Gastroesophageal sphincter (tissue), 4 donors: ENCODE measurements at places on chromosomes 7 and 10. TPM values are rescaled to one million over a fixed set of nuclear protein-coding genes. Genes with fewer than 3 reads are reported as not detected.
A peak's percentile ranks its signal among the peaks of the same experiment; 100 is the strongest.

Gene GHRHR
- not detected for total RNA-seq

Gene SPDYE18
- 3.1 TPM for total RNA-seq

Gene CYP2C18
- total RNA-seq, result 2.6 TPM

Gene MPP7
- 41.6 TPM for total RNA-seq

Gene ITIH5
- total RNA-seq, result 39.1 TPM

Gene AS3MT
- total RNA-seq, result 13.1 TPM

DNA sequence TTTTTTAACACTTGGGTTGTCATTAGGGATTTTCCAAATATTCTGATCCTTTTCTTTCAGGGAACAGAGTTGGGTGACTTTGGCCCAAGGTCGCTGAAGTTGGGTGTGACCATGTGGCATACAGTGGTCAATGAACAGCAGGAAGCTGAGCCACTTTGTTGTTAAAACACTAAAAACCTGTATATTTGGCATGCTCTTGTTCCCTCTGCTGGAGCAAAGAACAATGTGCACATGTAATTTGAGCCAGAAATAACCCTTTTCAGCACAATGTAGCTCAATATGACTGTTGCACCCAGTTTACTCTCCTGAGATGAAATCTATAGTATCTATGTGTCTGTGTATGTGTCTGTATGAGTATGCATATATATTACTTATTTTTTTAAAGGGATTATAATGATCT is 74.9 kb downstream of the ADCYAP1R1 start:
- no peak overlapping the region for H3K4me3 ChIP-seq
- peaks cover 14% of the 10 kb centered on the region for H3K4me1 ChIP-seq
- H3K36me3 ChIP-seq, result no peaks in the 10 kb centered on the region
- no peak overlapping the region for H3K27ac ChIP-seq
- H3K27me3 ChIP-seq, result peaks cover 16% of the 10 kb centered on the region

GRCh38 chr7:985915-986741 is 3.1 kb downstream of the CYP2W1 start:
- no peaks in the 10 kb centered on the region for H3K4me1 ChIP-seq
- ATAC-seq, result no peak
- no peak overlapping the region for H3K4me3 ChIP-seq
- H3K27me3 ChIP-seq, result peaks cover 88% of the 10 kb centered on the region

GRCh38 chr7:113806633-113807327 is 112.0 kb downstream of the PPP1R3A start:
- H3K4me3 ChIP-seq, result no peak overlapping the region
- H3K36me3 ChIP-seq, result no peaks in the 10 kb centered on the region
- no peak for ATAC-seq
- no peaks in the 10 kb centered on the region for H3K27me3 ChIP-seq
- no peaks in the 10 kb centered on the region for H3K4me1 ChIP-seq

DNA sequence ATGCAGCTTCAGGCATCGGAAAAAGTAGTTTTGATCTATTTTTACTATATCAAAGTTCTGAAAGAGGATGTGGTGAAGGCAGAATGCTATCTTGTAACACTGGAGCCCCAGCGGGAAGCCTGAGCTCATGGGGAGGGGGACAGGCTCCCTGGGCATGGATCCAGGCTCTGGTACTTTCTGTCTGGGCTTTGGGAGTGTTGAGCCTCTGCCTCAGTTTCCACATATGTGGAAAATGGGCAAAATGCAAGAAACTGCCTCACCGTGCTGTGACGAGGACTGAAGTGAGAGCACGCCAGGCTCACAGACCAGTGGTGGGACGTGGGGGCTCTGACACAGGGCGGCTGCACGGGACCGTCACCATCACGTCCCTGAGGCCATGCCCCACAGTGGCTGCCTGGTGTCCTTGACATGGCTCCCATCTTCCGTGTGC is 182.9 kb upstream of the SHH start:
- H3K27me3 ChIP-seq, result peaks cover 37% of the 10 kb centered on the region
- H3K4me1 ChIP-seq, result no peaks in the 10 kb centered on the region
- no peak overlapping the region for H3K4me3 ChIP-seq
- H3K36me3 ChIP-seq, result no peaks in the 10 kb centered on the region
- no peak overlapping the region for H3K27ac ChIP-seq

DNA sequence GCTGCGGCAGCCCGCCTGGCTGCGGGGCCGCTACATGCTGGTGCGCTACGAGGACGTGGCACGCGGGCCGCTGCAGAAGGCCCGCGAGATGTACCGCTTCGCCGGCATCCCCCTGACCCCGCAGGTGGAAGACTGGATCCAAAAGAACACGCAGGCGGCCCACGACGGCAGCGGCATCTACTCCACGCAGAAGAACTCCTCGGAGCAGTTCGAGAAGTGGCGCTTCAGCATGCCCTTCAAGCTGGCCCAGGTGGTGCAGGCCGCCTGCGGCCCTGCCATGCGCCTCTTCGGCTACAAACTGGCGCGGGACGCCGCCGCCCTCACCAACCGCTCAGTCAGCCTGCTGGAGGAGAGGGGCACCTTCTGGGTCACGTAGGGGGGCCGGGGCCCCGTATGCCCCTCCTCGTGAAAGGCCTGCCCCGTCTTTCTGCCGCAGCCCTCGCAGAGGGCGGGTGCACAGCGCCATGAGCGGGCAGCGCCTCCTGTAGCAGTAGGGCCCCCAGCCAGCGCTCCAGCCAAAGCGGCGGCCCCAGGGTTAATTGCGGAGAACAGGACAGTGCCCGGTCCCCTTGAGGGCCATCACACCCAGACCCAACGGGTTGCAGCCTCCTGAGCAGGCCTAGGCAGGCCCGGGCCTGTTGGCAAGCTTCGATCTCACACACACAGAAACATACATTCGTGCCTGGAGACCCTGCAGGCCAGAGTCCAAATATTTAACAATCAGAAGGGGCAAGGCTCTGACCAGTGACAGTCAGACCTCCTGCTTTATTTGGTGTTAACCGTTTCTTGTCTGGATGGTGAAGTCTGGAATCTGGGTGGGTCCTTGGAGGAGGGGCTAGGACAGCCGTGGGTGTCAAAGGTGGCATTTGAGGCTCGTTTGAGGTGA is 44.1 kb downstream of the CHST3 start:
- no peak overlapping the region for H3K4me3 ChIP-seq
- H3K27ac ChIP-seq, result peak overlapping the region; percentile 92
- H3K36me3 ChIP-seq, result no peaks in the 10 kb centered on the region
- H3K4me1 ChIP-seq, result peaks cover 76% of the 10 kb centered on the region
- no peaks in the 10 kb centered on the region for H3K27me3 ChIP-seq

- no peaks in the 10 kb centered on the region for H3K4me1 ChIP-seq
- H3K4me3 ChIP-seq, result no peak overlapping the region
- H3K36me3 ChIP-seq, result no peaks in the 10 kb centered on the region
- ATAC-seq, result no peak
Measured at GRCh38 chr7:131919920-131920709, 363.7 kb upstream of the PODXL start.

DNA sequence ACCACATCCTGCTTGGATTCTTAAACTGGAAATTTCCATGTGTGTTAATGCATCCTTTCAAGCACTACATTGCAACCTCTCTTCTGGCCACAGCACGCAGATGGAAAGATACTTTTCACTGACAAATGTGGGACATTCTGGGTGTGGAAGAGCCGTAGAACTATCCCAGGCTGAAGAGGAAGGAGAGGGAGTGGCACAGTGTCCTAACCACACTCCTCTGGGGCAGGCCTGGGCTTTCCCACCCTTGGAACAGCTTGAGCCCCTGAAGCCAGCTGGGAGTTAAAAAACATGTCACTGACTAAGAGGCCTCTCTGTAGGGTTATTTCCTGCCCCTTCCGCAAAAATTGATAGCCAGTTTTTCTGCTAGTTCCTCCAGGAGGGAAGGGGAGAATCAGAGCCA is 34.0 kb upstream of the DNMBP start:
- no peaks in the 10 kb centered on the region for H3K27me3 ChIP-seq
- ATAC-seq, result peak; percentile 85

GRCh38 chr7:57385668-57386067 is 64.3 kb upstream of the ZNF716 start:
- no peaks in the 10 kb centered on the region for H3K36me3 ChIP-seq
- H3K27me3 ChIP-seq, result peaks cover 16% of the 10 kb centered on the region
- no peak overlapping the region for H3K27ac ChIP-seq

DNA sequence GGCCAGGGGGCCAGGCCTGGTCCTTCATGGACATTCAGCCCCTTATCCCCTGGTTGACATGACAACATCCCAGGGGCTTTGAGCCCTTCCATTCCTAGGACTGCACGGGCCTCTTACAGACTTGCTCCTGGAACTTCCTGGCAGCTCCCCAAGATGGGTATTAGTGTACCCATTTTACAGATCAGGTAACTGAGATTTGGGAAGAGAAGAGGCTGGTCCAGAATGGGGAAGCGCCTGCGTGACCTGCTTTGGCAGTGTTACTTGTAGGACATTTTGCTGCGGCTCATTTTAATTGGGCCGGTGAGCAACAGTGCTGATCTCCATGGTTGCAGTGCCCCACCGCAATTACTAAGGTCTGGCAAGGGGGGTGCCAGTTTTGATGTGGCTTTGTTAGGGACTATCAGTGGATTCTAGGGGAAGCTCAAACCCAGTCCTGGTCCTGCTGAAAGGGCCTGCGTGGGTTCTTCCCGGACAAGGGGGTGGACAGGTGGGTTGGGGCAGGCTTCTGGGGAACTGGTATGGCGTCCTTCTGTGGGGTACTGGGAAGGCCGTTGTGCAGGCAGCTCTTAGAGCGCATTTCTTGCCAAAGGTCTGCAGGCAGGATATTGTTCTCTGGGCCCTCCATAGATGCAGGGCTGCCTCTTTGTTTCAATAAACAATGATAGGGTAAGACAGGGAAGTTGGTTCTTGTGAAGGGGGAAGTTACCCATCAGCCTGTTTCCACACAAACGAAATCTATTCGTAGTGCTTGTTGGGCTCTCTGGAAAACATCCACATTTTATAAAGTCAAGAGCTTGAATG is 137.6 kb downstream of the RGS10 start:
- no peak overlapping the region for H3K4me3 ChIP-seq
- peaks cover 6% of the 10 kb centered on the region for H3K36me3 ChIP-seq
- ATAC-seq, result no peak
- H3K27ac ChIP-seq, result peak overlapping the region; percentile 38
- peaks cover 27% of the 10 kb centered on the region for H3K4me1 ChIP-seq

DNA sequence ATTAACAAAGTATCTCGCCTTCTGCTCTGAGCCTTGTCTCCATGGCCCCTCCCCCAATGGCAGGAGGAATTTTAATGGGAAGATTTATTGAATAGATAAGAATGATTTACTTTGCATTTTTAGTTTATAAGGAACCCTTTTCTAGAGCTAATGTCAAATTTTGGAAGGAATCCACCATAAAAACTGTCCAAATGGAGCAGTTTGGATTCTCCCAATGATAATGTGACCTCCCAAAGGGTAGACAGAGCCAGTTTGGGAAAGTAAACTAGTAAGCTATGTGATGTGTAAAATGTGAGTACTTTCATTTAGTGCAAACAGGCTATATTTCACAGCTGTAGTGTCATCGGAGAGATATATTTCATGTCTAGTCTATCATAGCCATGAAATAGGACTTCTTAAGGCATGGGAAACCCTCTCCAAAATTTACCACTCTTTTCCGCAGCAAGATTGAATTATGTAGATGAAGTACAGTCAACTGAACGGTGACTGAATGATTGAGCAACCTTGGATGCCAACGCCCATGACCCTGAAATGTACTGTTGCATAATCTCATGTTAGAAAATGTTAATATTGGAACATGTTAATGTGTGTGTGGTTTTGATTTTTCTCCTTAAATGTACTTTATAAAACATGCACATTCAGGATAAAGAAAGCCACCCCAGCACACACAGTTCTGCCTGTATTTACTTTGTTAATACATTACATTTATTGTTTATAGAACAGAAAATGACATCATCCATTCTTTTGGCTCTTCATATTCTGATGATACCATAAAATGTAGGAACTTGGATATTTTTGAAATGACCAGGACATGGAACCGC is 140.6 kb downstream of the NRP1 start:
- no peak overlapping the region for H3K27ac ChIP-seq
- H3K36me3 ChIP-seq, result peaks cover 24% of the 10 kb centered on the region
- H3K4me1 ChIP-seq, result peaks cover 11% of the 10 kb centered on the region
- ATAC-seq, result peak; percentile 55

- no peak overlapping the region for H3K27ac ChIP-seq
- no peaks in the 10 kb centered on the region for H3K4me1 ChIP-seq
- ATAC-seq, result no peak
- H3K36me3 ChIP-seq, result no peaks in the 10 kb centered on the region
- H3K4me3 ChIP-seq, result no peak overlapping the region
Measured at GRCh38 chr10:64505501-64505900, 984.3 kb downstream of the REEP3 start.

DNA sequence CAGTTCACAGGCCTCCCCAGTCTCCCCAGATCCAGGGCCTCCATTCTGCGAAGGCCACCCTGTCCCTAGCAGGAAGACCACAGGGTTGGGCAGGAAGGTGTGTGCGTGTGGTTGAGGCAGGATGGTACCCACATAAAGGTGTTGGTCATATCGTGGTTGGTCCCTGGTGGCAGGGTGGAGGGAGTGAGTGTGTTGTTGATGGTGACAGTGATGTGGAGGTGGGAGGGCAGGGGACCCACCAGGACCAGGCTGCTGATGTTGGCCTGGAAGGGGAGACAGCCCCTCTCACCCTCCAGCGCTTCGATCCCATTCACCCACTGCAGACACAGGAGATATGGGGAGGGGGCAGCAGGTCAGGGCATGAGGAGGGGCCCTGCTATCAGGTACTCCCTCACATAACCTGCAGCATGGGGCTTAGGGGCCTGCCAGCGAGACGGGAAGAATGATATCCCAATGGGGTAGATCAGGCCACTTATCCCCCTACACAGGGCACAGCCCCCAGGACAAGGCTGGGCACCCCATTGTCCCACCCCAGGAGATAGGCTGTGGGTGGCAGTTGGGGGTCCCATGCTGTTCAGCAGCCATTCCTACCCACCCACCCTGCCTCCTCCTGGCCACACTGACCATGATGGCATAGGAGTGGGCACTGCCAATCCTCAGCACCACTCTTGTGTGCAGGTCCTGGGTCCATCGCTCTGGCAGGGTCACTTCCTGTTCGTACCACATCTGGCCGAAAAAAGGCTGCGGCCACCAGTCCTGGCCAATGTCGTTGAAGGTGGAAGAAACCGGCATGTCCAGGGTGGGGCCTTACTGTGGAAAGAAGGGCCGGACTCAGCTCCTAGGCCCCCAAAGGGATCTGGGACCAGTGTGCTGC is 69.0 kb upstream of the ZNF479 start:
- no peak overlapping the region for H3K4me3 ChIP-seq
- no peaks in the 10 kb centered on the region for H3K36me3 ChIP-seq
- H3K27me3 ChIP-seq, result no peaks in the 10 kb centered on the region

GRCh38 chr10:13871776-13872175 is 285.0 kb downstream of the PRPF18 start:
- H3K27me3 ChIP-seq, result no peaks in the 10 kb centered on the region
- no peak overlapping the region for H3K4me3 ChIP-seq
- H3K4me1 ChIP-seq, result peaks cover 32% of the 10 kb centered on the region

DNA sequence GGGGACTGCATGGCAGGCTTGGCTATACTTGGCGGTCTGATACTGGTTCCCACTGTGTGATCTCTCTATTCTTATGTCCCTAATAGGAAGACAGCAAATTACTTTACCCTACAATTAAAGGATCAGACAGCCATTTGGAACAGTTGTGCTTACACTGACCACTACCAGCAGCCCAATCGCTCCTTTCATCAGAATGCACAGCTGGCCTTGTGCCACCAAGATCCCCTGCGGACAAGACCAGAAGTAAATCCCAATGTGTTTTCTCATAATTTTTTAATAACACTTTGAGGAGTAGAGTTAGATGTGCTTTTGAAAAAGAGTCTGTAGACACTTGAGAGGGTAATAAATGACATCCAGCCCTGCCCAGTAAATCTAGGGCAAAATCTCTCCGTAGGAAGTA is 297.2 kb upstream of the ZNF32 start:
- H3K27ac ChIP-seq, result no peak overlapping the region
- H3K27me3 ChIP-seq, result no peaks in the 10 kb centered on the region
- no peak overlapping the region for H3K4me3 ChIP-seq
- ATAC-seq, result no peak

- ATAC-seq, result no peak
- H3K4me1 ChIP-seq, result no peaks in the 10 kb centered on the region
- no peaks in the 10 kb centered on the region for H3K27me3 ChIP-seq
Measured at GRCh38 chr7:13262929-13263530, 575.6 kb downstream of the ARL4A start.
